ENCODE measurements at places on chromosomes 16 and 17.

- DNase-seq = no peak
- H3K27ac ChIP-seq = no peak overlapping the region
- no peaks in the 10 kb centered on the region for H3K27me3 ChIP-seq
Measured at GRCh38 chr17:70564006-70564620, 394.8 kb downstream of the KCNJ2 start.

DNA sequence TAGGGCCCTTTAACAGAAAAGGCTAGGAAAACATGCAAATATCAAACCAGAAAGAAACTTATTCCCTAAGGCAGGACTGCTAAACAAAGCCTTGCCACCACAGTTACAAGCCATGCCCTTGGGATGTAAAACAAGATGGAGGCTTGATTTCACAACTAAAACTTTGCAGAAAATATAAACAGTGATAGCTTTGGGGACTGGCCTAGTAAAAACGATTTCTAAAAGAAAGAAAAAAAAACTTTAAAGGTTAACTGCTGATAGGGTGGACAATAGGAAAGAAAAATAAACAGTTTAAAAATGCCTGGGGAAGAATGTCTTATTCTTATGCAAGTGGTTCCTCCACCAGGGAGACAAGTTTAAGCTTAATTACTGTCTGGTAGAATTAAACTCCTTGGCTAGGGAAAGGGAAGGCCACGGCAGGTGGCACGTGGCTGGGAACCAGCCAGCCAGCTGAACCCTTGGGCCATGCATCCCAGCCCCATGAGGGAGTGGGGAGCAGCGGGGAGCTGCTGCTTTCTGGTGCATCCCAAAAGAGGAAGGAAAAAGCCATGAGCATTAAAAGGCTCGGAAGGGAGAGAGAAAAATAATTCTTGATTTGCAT, 10.7 kb upstream of the TMC5 start:
- DNase-seq = no peak
- peaks cover 16% of the 10 kb centered on the region for H3K27me3 ChIP-seq
- H3K4me1 ChIP-seq = no peaks in the 10 kb centered on the region
- no peaks in the 10 kb centered on the region for H3K36me3 ChIP-seq
- H3K27ac ChIP-seq = no peak overlapping the region

- H3K27me3 ChIP-seq = no peaks in the 10 kb centered on the region
- no peak overlapping the region for H3K27ac ChIP-seq
- H3K4me3 ChIP-seq = no peak overlapping the region
- peaks cover 6% of the 10 kb centered on the region for H3K4me1 ChIP-seq
- H3K36me3 ChIP-seq = peaks cover 13% of the 10 kb centered on the region
- no peak for DNase-seq
Measured at GRCh38 chr17:42817866-42818265, 6.2 kb downstream of the BECN1 start.

- peaks cover 14% of the 10 kb centered on the region for H3K4me1 ChIP-seq
- no peaks in the 10 kb centered on the region for H3K36me3 ChIP-seq
- no peak for DNase-seq
Measured at GRCh38 chr17:74427048-74427762, 4.7 kb upstream of the GPRC5C start.

DNA sequence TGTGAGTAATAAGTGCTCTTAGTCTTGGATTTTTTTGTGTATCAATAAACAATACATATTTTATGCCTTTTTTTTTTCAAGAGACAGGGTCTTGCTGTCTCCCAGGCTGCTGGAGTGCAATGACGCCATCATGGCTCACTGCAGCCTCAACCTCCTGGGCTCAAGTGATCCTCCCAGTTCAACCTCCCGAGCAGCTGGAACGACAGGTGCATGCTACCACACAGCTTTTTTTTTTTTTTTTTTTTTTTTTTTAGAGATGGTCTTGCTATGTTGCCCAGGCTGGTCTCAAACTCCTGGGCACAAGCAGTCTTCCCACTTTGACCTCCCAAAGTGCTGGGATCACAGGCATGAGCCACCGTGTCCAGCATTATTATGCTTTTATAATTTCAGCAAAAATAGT, 13.0 kb downstream of the ACSF2 start:
- DNase-seq = no peak
- no peaks in the 10 kb centered on the region for H3K36me3 ChIP-seq
- peaks cover 14% of the 10 kb centered on the region for H3K4me1 ChIP-seq
